ENCODE measurements at places on chromosomes 7 and 10.
A peak's percentile ranks its signal among the peaks of the same experiment; 100 is the strongest.

DNA sequence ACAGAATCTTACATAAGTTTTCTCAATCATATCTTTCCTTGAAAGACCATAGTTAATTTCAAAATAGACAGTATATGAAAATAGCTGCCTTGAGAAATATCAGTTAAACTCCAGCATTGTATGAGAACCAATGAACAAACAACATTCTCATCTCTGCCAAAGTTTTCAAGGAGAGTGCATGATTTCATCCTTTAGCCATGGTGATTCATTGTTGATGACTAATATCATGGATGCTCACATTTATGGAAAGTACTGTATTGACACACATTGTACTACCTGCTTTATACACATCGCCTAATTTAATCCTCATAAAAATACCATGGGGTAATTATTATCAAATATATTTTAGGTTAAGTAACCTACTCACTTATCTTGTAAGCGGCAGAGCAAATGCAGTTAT is 250.3 kb downstream of the CNTNAP2 start:
- no peak for DNase-seq

- DNase-seq = no peak
Observed at GRCh38 chr10:92702301-92702916, 12.7 kb downstream of the HHEX start.

DNA sequence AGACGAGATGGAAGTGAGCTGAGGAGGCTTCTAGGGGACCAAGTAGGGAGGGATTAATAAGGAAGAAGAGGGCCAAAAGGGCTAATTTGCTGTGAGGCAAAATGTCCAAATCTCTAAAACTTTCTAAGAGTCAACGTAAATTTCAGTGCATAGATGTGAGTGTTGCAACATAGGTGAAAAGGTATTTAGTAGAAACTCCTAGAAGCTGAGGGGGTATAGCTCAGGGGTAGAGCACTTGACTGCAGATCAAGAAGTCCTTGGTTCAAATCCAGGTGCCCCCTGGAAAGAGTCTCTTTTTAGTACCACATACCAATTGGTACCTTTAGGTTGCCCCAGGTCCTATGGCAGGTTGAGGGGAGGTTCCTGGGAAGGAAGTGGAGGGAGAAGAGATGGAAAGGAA is 48.7 kb upstream of the ZNF746 start:
- no peak for DNase-seq

DNA sequence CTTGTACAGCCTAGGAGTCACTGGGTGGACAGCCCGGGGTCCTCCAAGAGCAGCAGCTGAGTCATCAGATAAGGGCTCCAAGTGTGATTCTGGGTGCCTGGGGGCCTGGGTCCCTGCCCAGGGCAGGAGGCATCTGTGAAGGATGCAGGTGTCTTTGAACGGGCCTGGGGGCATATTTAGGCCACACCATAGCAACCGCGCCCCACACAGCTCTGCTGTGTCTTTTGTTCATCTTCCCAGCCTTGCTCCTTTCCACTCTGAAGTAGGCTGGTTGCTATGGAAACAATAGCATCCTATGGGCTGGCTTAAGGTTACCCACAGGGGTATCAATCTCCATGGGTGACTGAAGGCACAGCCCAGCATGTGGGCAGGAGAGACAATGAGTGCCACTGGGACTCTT is 324.7 kb downstream of the TCERG1L start:
- DNase-seq = no peak

DNA sequence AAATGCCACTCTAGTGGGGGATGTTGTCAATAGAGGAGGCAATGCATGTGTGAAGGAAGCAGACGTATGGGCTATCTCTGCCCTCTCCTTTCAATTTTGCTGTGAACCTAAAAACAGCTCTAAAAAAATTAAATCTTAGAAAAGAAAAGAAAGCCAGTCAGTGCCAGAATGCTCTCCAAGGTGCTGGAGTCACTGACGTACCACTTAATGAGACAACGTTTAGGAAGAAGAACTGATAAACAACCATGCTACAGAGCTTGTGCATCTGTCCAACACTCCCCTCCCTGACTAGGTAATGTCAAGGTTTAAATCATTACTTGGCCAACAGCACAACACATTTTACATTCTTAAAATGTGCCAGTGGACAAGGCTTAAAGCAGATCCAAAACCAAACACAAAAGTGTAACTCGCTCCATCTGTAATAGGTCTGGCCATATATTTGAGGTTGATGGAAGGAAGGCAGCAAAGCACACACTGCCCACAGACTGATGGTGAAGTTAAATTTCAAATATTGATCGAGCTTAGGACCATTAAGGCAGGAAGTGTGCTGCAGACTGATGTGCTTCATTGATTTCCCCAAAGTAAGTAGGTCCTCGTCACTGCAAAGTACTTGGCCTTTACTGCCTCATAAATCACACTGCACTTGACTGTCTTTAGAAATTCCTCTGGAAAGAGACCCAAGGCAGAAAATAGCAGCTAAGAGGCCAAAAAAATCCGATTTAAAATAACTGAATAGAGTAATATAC is 15.5 kb downstream of the ARMH3 start:
- no peak for DNase-seq

DNA sequence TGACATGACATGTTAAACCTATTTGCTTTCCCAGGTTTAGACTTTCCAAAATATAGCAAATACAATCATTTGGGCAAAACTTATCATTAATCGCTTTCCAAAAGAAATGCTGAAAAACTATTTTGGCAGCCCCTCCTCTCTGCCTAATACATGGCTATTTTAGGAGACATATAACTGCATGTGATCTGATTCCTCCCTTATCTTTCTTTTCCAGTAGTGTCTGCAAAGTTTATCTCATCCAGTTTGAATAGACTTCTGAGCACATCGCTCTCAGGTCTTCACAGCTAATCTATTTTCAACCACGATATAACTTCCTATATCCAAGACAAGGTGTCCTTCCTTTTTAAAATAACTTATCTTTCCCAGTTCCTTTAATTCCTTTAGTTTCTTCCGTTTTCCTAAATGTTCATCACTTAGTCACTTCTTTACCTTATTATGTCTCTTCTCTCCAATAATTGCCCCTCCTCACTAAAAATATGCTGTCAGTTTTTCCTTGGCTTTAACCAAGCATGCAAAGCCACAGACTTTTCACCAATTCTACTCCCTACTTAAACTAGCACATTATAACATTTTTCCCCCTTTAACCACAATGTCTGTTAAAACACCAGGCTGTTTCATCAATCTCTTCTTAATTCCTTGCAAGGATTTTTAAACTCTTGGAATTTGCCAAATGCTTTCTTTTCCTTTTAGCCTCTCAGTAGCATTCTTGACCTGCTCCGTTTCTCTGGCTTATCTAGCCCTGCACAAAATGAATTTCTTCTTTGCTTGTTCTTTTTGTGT is 24.4 kb downstream of the GNG11 start:
- no peak for DNase-seq

- DNase-seq = no peak
Observed at GRCh38 chr10:42637648-42638054, 719 bp downstream of the ZNF33B start.

GRCh38 chr10:71882813-71883659 is 32.0 kb upstream of the PSAP start:
- DNase-seq = no peak

- peak; percentile 88 for DNase-seq
Observed at GRCh38 chr7:41943094-41943577, 240.2 kb upstream of the INHBA start.

- no peak for DNase-seq
Observed at GRCh38 chr7:70542750-70543376, 589.1 kb upstream of the GALNT17 start.

DNA sequence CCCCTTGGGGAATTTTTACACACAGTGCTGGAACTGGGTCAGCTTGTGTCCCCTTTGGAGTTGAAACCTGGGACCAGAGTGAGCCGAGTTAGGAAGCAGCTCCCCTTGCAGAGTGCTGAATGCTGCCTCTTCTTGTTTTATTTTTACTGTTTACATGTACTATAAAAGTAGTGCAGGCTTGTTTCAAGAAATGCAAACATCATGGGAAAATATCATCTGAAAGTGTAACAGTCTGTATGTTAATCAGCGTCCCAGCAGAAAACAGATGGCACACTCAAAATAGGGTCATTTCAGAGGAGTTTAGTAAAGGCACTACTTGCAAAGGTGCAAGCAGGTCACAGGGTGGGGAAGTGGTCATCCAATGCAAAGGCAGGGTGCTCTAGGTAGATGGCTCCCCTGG is 30.1 kb downstream of the CXCL12 start:
- DNase-seq = no peak

- no peak for DNase-seq
Observed at GRCh38 chr7:70997261-70997660, 134.7 kb upstream of the GALNT17 start.

DNA sequence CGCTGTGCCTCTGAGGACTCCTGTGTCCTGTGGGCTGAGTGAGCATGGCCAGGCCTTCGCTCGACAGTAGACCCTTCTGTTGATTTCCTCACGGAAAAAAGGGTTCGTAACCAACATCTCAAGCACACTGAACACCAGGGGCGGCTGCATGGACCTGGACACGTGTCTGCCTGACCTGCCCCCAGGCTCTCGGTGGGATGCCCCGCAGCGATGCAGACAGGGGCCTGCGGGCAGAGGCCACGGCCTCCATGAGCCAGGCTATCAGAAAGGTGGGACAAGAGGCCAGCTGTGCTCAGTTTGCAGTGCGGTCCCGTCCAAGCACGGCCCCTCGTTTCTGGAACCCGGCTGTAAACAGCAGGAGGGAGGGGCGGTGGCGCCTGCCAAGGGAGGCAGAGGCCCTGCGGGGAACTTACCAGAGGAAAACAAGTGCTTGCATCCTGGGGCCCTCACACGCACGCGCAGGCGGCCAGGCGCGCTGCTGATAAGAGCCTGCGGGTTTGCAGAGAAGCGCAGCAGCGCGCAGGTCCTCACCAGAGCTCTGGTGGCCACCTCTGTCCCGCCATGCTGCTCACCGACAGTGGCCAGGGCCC is 10.6 kb downstream of the GPR146 start:
- DNase-seq = no peak

- DNase-seq = no peak
Observed at GRCh38 chr10:14669576-14669975, 105.1 kb downstream of the FAM107B start.

- no peak for DNase-seq
Observed at GRCh38 chr7:103637726-103638125, 191.7 kb upstream of the SLC26A5 start.

DNA sequence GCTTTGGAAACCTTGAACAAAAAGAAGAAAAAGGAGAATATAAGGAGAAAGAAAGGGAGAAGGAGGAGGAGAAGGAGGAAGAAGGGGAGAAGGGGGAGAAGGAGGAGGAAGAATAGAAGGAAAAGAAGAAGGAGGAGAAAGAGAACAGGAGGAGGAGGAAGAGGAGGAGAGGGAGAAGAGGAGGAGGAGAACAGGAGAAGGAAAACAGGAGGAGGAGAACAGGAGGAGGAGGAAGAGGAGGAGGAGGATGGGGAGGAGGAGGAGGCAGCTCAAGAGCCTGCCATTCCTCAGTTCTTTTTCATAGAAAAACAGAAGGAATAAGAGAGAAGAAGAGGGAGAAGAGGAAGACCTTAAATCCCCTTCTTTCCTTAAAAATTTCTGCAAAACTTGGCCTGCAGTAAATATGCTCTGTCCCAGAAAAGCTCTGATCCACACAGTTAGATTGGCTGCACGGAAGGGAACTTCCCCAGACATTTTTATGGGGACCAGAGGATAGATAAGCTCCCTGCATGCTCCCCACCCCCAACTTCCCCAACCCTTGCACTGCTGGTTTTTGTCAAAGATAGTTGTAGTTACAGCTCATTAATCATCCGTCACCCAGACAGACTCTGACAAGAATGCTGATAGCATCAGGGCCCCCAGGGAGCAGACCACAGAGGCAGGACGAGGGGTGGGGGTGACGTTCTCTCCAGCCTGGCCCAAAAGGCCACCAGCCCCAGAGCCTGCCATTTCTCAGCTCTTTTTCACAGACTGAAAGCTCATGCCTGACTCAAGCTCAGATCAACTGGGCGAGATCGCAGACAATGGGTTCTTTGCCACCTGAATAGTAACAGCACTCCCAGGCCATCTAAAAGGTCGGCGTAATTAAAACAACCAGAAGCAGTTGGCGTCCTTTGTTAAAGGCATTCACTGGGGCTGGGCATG is 34.5 kb upstream of the LYZL1 start:
- DNase-seq = no peak

DNA sequence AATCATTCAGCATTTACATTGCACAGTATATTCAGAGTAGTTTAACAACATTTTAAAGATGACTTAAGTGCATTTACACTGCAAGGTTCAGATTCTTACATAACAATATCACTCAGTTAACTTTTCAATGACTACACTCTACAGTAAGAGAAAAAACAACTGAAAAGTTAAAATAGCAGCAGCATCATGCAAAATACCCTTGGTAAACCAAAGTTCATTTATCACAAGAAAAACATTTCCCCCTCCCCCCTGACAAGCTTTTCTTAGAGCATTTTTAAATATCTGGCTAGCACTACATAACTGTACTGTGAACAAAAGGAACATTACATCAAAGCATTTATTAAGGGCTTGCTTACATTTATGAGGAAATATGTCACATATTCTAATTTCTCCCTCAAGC is 179.5 kb upstream of the HGF start:
- DNase-seq = no peak

DNA sequence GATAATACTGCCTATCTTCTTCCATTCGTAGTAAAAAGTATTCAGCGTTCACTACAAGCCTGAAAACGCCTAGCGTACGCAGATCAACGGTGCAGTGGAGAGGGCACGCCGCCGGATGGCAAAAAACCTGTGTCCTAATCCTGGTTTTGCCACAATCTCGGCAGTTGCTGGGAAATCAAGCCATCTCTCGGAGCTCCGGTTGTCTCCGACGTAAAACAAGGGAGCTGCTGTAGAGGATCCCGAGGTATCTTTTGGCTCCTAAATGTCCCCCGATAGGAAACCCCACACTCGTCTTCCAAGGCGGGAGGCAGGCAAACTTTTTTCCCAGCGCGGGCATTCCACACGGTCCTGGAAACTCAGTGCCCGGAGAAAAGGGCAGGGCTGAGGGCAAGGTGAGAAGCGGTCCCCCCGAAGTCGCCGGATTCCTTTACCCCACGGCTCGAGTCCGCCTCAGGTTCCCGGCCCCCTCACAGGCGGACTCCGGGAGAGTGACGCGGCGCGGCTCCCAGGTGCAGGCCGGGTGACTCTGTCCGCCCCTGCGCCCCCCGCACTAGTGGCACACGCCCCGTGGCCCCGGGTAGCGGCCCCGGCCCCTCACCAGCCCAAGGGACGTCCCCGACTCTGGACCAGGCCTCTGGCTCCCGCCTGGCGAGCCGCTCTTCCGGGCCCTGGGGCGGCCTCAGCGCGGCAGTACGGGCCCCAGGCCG is 649 bp downstream of the IDE start:
- peak; percentile 44 for DNase-seq

DNA sequence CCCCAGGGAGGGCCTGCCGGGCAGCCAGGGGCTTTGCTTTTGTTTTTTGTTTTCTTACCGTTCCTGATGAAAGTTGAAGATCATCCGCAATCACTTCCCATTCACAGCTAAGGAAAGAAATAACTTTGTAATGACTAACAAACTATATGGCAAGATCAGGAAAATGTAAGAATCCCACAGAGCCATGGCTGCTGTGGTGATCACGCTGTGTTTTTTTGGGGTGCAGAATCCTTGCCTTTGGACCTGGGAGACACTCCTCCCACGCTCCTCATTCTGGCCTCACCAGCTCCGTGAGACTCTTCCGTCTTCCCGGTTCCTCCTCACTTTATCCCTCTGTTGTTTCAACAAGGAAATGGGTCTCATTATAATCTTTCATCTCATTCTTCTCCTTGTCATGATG is 443.0 kb upstream of the MGMT start:
- DNase-seq = no peak
